MM.1S (cell line): ENCODE measurements at places on chromosomes 13 and 19.

DNA sequence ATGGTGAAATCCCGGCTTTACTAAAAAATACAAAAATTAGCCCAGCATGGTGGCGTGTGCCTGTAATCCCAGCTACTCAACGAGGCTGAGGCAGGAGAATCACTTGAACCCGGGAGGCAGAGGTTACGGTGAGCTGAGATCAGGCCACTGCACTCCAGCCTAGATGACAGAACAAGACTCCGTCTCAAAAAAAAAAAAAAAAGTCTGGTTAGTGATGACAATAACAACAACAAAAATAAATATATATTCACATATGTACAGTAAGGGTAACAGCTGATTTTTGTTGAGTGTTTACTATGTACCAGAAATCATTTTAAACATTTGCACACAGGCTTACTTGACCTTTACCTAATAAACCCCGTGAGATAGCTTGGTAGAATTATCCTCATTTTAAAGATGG, 23.0 kb downstream of the RRAS start:
- no peak overlapping the region for H3K4me3 ChIP-seq
- DNase-seq: no peak
- H3K4me1 ChIP-seq: no peaks in the 10 kb centered on the region
- no peak overlapping the region for H3K27ac ChIP-seq
- no peaks in the 10 kb centered on the region for H3K36me3 ChIP-seq

- H3K27ac ChIP-seq: no peak overlapping the region
- H3K4me3 ChIP-seq: no peak overlapping the region
- no peak for DNase-seq
Measured at GRCh38 chr13:29532821-29533220, 62.7 kb downstream of the SLC7A1 start.

GRCh38 chr19:49152119-49152550, 3.1 kb downstream of the HRC start:
- no peak for DNase-seq
- H3K4me3 ChIP-seq: no peak overlapping the region
- peaks cover 64% of the 10 kb centered on the region for H3K27me3 ChIP-seq
- no peaks in the 10 kb centered on the region for H3K36me3 ChIP-seq

DNA sequence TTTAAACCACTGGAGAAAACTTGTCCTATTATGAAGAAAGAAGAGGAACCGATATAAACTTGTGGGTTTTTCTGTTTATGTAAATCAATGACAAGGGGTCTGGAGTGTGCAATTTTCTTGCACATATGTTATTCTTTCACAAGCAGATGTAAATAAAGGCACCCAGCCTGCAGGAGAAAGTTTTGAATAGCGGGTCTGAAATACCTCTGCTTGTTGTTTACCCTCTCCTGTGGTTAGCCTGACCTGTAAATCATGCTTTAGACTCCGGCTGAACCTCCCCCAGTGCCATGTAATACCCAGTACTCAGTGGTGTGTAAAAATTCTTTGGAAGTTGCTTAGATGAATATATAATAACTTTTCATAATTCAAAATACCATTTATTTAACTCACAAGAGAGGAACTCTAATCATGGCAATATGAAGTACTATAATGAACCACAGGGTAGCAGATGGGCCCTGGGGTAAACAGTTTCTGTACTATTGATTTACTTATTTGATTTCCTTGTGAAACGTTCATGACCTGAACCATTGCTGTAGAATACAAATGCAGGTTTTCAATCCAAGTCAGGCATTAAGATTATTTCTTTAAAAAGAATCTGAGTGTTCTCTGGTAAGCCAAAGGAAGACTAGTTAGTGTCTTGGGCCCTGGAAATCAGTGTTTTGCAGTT, 245.1 kb downstream of the LMO7 start:
- no peak overlapping the region for H3K27ac ChIP-seq
- no peak overlapping the region for H3K4me3 ChIP-seq
- no peaks in the 10 kb centered on the region for H3K36me3 ChIP-seq
- DNase-seq: no peak
- H3K27me3 ChIP-seq: no peaks in the 10 kb centered on the region
- no peaks in the 10 kb centered on the region for H3K4me1 ChIP-seq

DNA sequence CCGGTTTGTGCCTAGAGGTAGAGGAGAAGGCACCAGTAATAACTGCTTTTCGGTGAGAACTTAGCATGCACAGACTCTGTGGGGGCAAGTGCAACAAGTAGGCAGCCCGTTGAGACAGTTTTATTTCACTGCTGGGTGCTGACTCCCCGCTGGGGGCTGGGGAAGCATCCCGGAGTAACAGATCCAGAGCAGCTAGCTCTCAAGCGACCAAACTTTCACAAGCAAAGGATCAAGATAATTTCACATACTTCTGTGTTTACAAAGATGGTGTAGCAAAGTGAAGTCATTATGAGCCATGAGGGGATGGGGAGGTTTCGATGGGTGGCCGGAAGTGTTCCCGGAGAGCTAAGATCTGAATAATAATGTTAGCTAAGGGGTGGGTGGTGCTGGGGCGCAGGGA, 2.8 kb downstream of the NACC1 start:
- no peak for DNase-seq
- peaks cover 7% of the 10 kb centered on the region for H3K4me1 ChIP-seq
- no peaks in the 10 kb centered on the region for H3K36me3 ChIP-seq
- H3K27me3 ChIP-seq: no peaks in the 10 kb centered on the region
- H3K4me3 ChIP-seq: no peak overlapping the region

GRCh38 chr19:17037966-17038500, 11.4 kb upstream of the CPAMD8 start:
- DNase-seq: no peak
- no peaks in the 10 kb centered on the region for H3K4me1 ChIP-seq
- no peaks in the 10 kb centered on the region for H3K36me3 ChIP-seq
- H3K27me3 ChIP-seq: peaks cover 76% of the 10 kb centered on the region
- H3K27ac ChIP-seq: no peak overlapping the region
- no peak overlapping the region for H3K4me3 ChIP-seq

DNA sequence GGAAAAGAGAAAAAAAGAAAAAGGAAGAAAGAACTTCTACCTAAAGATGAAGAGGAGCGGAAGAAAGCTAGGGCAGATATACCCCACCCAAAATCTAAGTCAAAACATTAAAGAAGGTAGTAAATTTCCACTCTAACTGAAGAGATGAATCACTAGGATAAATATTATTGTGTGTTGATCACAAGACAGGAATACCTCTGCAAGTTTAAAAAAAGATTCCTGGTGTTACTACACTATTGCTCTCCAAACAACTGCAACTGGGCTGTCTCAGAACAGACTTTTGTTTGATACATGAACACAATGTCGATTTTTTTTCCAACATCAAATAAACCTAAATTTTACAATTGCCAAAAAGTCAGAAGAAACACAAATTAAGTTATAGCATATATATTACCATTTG, 6.8 kb downstream of the HSPH1 start:
- H3K36me3 ChIP-seq: no peaks in the 10 kb centered on the region; the same call in 1 of the 2 replicates
- no peaks in the 10 kb centered on the region for H3K27me3 ChIP-seq
- no peak overlapping the region for H3K27ac ChIP-seq
- H3K4me3 ChIP-seq: no peak overlapping the region
- DNase-seq: no peak

- H3K36me3 ChIP-seq: no peaks in the 10 kb centered on the region
- no peaks in the 10 kb centered on the region for H3K27me3 ChIP-seq
- peaks cover 7% of the 10 kb centered on the region; the same call in 1 of the 2 replicates for H3K4me1 ChIP-seq
- no peak overlapping the region for H3K4me3 ChIP-seq
- no peak for DNase-seq
- H3K27ac ChIP-seq: no peak overlapping the region
Measured at GRCh38 chr13:60425332-60425731, 28.3 kb downstream of the TDRD3 start.

DNA sequence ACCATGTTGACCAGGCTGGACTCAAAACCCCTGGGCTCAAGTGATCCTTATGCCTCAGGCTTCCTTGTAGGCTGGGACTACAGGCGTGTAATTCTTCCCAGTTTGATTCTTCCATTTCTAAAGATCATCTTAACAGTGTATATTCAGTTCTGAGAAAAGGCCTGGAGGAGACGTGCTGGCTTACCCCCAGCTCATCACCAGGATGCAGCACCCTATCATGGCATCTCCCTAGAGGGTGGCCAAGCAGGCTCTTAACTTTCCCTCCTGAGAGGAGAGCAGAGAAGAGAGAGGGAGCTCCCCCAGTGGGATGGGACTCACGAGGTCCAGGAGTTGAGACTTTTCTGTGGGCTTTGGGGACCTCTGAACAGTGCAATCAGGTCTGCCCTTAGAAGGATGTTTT, 2.1 kb upstream of the TUBA3C start:
- H3K4me3 ChIP-seq: no peak overlapping the region
- H3K27ac ChIP-seq: no peak overlapping the region
- no peak for DNase-seq

- no peak for DNase-seq
- no peak overlapping the region for H3K4me3 ChIP-seq
- H3K27ac ChIP-seq: no peak overlapping the region
- no peaks in the 10 kb centered on the region for H3K27me3 ChIP-seq
- H3K4me1 ChIP-seq: no peaks in the 10 kb centered on the region
- no peaks in the 10 kb centered on the region for H3K36me3 ChIP-seq
Measured at GRCh38 chr13:50629497-50629896, 214.0 kb downstream of the DLEU7 start.

GRCh38 chr13:113472355-113473025, 18.0 kb downstream of the DCUN1D2 start:
- H3K4me1 ChIP-seq: no peaks in the 10 kb centered on the region
- no peak overlapping the region for H3K27ac ChIP-seq
- no peaks in the 10 kb centered on the region; the same call in 1 of the 2 replicates for H3K36me3 ChIP-seq

DNA sequence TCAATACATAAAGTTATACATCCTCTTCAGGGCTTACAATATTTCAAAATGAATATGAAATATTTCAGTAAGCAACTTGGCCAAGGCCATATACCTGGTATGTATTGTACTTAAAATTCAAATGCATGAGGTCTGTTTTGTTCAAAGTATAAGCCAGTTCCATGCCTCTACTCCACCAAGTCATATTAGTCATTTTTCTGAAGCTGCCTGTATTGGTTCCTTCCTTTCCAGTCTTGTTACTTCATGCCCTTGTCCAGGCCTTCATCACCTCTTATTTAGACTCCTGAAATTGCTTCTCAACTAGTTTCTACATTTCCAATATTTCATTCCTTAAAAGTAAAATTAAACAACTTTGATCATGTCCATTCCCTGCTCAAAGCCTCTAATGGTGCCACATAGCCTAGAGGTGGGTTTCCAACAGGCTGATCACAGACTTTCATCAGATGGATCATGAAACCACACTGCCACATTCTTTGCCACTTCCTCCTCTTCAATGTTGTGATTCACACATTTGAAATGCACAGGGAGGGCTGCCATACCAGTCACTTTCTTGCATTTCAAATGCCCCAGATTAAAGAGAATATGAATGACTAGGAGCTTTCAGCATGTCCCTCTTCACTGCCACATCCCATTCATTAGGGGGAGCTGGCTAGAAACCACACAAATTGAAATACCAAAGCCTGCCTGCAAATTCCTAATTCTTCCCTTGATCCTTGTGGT, 424.1 kb upstream of the DACH1 start:
- no peak overlapping the region for H3K4me3 ChIP-seq
- no peak for DNase-seq
- no peak overlapping the region for H3K27ac ChIP-seq
- no peaks in the 10 kb centered on the region for H3K4me1 ChIP-seq

DNA sequence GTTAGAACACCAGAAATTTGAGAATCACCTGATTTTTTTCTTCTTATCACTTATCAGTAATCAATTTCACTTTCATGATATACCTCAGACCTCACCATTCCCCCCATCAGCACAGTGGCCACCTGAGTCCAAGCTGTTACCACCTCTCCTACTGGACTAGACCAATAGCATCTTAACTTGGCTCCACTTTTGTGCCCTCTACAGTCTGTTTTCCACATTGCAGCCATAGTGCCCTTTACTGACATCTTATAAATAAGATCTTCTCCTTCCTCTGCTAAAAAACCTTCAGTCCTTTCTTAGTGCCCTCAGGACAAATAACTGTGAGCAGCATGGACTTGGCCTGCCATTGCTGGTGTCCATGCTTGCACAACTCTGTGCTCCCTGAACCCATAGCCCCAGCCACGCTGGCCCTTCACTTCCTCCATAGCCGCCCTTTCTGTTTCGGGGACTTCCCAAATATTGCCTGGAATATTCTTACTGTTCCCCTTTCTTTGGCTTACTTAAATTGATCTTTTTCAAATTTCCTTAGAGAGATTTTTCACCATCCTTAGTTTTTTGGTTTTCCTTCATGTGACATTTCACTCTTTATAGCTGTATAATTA, 380.8 kb downstream of the LMO7 start:
- H3K27ac ChIP-seq: no peak overlapping the region
- H3K4me1 ChIP-seq: no peaks in the 10 kb centered on the region
- no peak overlapping the region for H3K4me3 ChIP-seq
- H3K36me3 ChIP-seq: no peaks in the 10 kb centered on the region
- peak; percentile 35 for DNase-seq
- no peaks in the 10 kb centered on the region for H3K27me3 ChIP-seq

- H3K4me3 ChIP-seq: no peak overlapping the region
- no peak for DNase-seq
Measured at GRCh38 chr19:57314146-57314545, 6.1 kb upstream of the ZNF543 start.

GRCh38 chr19:46859637-46860124, 1.1 kb upstream of the ARHGAP35 start:
- peak overlapping the region; percentile 24 for H3K4me3 ChIP-seq
- no peak for DNase-seq
- H3K27ac ChIP-seq: peak overlapping the region; percentile 12; the same call in 1 of the 2 replicates
- peaks cover 18% of the 10 kb centered on the region for H3K4me1 ChIP-seq
- H3K36me3 ChIP-seq: no peaks in the 10 kb centered on the region

- DNase-seq: no peak
- no peaks in the 10 kb centered on the region for H3K36me3 ChIP-seq
- no peaks in the 10 kb centered on the region; the same call in 1 of the 2 replicates for H3K27me3 ChIP-seq
- no peaks in the 10 kb centered on the region for H3K4me1 ChIP-seq
- no peak overlapping the region for H3K4me3 ChIP-seq
Measured at GRCh38 chr19:29121684-29122083, 91.3 kb downstream of the UQCRFS1 start.

DNA sequence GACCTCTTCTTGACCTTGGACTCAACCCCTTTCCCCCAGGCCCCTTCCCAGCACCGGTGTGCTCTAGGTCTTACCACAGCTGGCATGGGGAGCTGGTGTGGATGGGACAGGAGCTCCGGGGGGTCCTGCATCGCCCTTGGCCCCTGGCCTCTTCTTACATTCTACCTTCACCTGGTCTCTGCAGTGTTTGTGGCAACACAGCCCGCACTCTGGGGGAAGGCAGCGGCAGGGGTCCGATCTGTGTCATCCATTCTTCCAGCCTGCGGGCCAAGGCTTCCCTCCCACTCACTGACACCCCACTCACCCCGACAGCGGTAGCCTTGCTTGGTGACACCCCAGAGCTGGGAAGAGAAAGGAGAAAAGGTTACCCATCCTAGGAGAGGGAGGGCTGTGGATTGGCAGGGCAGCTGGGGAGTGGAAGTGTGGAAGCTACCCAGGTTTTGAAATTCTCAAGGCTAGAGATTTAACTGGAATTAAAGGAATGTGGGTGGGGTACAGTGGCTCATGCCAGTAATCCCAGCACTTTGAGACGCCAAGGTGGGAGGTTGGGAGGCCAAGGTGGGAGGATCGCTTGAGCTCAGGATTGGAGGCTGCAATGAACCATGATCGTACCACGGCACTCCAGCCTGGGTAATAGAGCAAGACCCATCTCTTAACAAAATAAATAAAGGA, 8.3 kb downstream of the FAM98C start:
- no peak overlapping the region for H3K27ac ChIP-seq
- DNase-seq: no peak
- H3K4me3 ChIP-seq: no peak overlapping the region

GRCh38 chr19:12720851-12721655, 2.7 kb downstream of the TNPO2 start:
- H3K27me3 ChIP-seq: no peaks in the 10 kb centered on the region
- peaks cover 3% of the 10 kb centered on the region; the same call in 1 of the 2 replicates for H3K4me1 ChIP-seq
- no peak for DNase-seq
